ENCODE measurements at places on chromosomes 1 and 21. TPM values are rescaled to one million over a fixed set of nuclear protein-coding genes. Genes with fewer than 3 reads are reported as not detected.

DNA sequence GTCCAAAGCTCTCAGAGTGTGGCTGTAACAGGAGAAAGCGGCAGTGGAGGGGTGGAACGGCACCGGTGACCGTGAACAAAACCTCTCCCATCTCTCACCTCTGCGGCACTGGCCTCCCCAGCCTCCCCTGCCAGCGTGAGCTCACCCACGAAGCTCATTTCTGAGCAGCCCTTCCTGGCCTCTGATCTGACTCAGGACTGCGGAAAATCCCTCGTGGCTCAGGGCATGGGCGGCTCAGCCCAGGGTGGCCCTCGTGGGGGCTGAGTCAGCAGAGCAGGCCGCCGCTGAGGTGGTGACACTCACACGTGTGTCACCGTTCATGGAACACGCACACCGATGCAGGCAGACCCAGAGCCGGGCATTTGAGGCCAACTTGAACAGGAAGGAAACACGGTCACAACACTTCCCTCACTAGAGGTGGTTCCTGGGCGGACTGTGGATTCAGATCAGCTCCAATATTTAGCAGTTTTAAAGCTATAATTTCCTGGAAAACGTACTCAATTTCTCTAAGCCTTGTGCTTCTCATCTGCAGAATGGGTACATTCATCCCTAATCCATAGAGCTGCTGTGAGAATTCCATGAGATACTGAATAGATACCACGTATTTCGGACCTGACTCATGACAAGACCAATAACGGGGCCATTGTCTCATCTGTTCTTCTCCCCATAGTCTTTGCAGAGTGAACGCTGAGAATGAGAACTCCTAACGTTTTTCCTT lies 115.0 kb upstream of the TMPRSS2 start:
- DNase-seq = no peak

Gene SPRR4
- not detected for total RNA-seq

Gene SPOCD1
- total RNA-seq = 2.9 TPM

Gene AK5
- 0.40 TPM for total RNA-seq

Gene LRRC71
- not detected for total RNA-seq

All from heart left ventricle (tissue), 16 donors.